Suppressor macrophage (primary cell): ENCODE measurements at places on chromosomes 2 and 18.

DNA sequence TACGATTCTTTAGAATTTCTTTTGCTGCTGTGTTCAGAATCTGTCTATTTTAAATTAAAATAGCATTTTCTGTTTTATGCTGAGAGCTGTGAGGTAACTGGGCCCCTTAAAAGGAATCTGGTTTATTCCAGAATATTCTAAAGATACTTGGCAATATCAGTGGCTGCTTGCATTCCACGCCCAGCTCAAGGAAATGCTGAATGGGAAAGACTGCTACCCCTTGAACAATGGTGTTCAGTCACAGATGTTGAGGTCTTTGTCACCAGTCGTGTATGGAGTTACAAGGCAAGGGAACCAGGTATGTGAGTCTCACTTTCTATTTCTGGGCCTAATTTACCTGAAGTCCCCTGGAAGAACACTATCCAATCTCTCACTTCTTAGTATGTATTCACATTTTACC is 377.9 kb upstream of the CDH7 start:
- DNase-seq = no peak

- no peak for DNase-seq
Measured at GRCh38 chr18:2256577-2256976, 314.7 kb downstream of the METTL4 start.

DNA sequence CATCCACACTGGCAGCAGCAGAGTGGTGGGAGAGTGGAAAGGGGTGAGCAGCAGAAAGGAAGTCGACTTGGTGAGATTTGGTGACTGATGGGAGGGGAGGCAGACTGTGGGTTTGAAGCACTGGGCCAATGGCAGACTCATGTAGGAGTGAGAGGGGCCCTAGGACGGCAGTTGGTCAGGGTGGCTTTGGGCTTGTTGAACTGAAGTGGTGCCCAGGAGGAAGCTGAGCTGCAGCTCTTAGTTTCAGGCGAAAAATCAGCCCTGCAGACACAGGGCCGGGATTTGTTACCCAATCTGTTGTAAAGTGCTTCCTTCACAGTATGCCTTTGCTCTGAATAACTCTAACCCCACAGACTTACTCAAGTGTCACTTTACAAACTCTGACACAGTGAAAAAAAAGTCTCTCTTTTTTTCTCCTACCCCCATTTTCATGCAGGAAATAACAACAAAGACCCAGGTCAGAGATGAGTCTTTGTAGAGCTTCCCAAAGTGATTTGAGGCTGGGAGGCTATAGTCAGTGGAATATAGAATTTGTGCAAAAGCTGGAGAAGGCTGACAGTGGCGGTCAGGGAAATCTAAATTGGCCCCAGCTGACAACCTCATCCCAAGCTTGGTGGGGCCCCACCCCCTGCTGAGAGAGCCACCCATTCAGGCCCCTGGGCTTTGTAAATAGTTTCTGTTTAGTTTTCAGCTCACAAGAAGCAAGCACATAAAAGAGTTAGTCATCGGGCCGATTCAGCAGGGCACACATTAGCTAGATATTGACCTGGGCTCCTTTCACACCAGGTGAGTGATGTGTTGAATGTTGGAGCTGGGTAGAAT is 226.9 kb downstream of the VAPA start:
- DNase-seq = peak; percentile 80

GRCh38 chr2:188269004-188269403 is 22.7 kb upstream of the GULP1 start:
- no peak for DNase-seq

- DNase-seq = peak; percentile 13
Measured at GRCh38 chr2:17658251-17658843, 95.3 kb downstream of the SMC6 start.

DNA sequence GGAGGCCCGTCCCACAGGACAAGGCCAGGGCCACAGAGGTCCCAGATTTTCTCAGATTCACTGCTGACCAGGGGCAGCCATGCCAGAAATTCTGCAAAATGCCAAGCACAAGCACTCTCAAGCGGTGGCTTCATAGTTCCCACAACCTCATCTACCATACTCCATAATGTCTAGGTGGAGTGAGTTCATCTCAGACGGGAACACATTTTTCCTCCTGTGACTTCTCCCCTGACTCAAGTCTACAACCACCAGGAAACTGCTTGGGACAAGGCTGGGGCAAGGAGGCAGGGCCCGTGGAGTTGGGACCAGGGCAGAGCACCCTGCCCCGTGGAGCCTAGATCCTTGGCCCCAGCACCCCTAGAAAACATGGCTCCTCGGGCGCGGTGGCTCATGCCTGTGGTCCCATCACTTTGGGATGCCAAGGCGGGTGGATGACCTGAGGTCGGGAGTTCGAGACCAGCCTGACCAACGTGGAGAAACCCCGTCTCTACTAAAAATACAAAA is 150.7 kb upstream of the HAAO start:
- no peak for DNase-seq

DNA sequence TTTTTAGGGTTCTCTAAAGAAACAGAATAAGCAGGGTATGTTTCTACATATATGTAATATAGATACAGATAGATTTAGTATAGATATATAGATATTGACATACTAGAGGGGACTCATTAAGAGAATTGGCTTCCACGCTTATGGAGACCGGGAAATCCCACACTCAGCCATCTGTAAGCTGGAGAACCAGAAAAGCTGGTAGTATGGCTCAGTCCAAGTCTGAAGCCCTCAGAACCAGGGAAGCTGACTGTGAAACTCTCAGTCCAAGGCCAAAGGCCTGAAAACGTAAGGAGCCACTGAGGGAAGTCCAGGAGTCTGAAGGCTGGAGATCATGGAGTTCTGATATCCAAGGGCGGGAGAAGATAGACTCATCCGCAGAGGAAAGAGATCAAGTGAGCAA is 441.3 kb upstream of the CDH20 start:
- DNase-seq = no peak

DNA sequence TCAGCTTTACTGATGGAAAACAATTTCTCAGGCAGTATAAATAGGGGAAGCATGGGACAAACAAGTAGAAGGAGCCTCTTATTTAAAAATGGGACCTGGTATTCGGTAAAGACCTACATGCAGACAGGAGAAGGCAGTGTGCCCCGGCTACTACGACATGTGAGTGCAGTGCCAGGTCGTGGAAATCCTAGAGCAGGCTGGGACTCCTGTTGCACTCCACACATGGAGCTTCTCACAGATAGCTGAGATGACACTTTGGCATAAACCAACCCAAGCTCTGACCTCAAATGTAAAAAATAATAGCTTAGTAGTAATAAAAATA is 885 bp upstream of the DSEL start:
- no peak for DNase-seq
